PC-3 (cell line): ENCODE measurements at places on chromosomes 2 and 18.

- no peak for DNase-seq
Measured at GRCh38 chr2:168734199-168734760, 68.2 kb upstream of the NOSTRIN start.

GRCh38 chr2:219663116-219663762 is 35.8 kb downstream of the SLC4A3 start:
- DNase-seq = no peak

DNA sequence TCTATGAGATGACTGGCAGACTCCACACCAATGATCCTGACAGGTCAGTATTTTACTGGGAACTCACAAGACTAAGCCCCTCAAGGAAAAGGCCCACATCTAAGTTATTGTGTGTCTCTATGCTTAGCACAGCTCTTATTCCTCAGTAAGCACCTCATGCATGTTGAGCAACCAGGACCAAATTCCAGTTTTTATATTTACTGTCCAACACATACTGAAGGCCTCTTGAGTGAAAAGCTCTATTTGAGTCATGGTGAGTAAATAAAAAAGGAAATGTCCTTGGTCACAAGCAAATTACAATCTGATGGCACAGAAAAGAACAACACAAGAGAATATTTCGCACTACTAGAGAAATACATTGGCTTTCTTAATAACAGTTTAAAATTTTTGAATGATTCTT is 87.9 kb upstream of the ETAA1 start:
- DNase-seq = peak; percentile 75

- no peak for DNase-seq
Measured at GRCh38 chr2:221833966-221834365, 261.9 kb upstream of the EPHA4 start.

- DNase-seq = no peak
Measured at GRCh38 chr2:120783371-120783791, 47.7 kb downstream of the GLI2 start.
